ENCODE measurements at places on chromosomes 5 and 9. TPM values are rescaled to one million over a fixed set of nuclear protein-coding genes. Genes with fewer than 3 reads are reported as not detected.

Gene SVEP1
- total RNA-seq, result 1.3 TPM

Gene TRPM6
- 0.11 TPM for total RNA-seq

Gene GPR151
- total RNA-seq, result not detected

Gene RGS7BP
- 0.09 TPM for total RNA-seq

Gene TRMO
- 48.0 TPM for total RNA-seq

- DNase-seq, result no peak
Measured at GRCh38 chr5:134982230-134982629, 14.5 kb downstream of the CATSPER3 start.

DNA sequence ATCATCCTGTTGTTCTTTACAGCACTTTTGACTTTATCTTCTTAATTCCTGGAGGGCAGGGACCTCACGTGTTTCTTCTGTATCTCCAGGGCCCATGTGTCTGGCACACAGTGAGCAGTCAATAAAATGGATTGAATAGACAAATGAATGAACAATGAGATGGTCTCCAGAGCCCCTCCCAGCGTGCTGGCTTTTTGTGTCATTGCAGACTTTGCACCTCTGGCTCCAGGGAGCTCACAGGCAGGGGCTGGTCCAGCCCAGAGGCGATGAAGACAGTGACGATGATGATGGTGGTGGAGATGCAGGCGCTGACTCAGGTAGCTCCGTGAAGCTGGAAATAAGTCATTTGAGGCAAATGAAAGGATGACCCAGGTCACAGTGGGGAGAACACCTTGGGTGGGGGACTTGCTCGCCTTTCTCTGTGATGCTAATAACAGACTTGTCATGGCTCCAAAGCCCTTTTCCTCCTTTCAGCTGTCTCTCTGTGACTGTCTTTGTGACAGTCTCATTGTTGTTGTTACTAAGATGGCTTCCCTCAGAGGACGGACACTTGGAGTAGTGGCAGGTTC lies 30.4 kb upstream of the FABP6 start:
- DNase-seq, result no peak

GRCh38 chr9:71483436-71483835 lies 284.9 kb downstream of the CEMIP2 start:
- no peak for DNase-seq

- DNase-seq, result no peak
Measured at GRCh38 chr9:130765137-130766020, 69.7 kb upstream of the ABL1 start.

DNA sequence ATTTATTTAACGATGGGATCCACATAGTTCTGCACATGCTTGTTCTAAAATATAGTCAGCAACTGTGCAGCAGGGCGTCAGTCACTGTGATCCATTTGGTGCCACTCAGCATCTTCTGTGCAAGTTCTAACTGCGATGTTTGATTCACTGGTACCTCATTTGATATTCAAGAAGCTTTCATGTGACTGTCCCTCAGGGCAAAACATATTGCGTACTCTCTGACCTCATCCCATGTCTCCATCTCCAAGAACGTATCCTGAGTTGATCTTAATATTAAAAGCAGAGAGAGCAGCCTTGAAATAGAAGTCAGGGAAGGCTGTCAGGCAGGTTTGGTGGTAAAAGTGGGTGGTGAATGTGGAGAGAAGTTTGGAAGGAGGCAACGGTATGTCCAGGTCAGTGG lies 116.5 kb upstream of the ATP10B start:
- no peak for DNase-seq

GRCh38 chr9:32011049-32011448 lies 373.4 kb upstream of the ACO1 start:
- no peak for DNase-seq

DNA sequence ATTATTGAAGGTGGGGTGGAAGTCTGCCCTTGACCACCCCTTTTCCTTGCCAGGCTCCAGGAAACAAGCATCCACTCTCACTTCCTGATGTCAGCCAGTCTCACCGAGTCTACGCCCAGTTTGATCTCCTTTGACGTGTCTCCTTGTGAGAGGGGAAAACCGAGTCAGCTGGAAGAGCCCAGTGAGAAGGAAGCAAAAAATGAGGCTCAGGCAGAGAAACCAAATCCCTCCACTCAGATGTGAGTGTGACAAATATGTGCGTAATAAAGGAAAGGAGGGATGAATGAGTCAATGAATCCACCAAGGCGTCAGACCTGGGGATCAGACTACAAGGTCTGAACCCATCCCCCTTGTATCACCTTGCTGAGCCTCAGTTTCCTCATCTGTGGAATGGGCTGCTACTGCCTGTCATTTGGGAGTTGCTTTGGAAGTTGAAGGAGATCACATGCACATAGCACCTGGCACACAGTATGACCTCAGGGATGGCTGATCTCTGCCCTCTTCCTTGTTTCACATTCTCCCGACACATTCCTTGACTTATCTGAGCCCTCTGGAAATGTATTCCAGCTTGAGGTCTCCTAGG lies 61.3 kb upstream of the XPA start:
- DNase-seq, result peak; percentile 65

DNA sequence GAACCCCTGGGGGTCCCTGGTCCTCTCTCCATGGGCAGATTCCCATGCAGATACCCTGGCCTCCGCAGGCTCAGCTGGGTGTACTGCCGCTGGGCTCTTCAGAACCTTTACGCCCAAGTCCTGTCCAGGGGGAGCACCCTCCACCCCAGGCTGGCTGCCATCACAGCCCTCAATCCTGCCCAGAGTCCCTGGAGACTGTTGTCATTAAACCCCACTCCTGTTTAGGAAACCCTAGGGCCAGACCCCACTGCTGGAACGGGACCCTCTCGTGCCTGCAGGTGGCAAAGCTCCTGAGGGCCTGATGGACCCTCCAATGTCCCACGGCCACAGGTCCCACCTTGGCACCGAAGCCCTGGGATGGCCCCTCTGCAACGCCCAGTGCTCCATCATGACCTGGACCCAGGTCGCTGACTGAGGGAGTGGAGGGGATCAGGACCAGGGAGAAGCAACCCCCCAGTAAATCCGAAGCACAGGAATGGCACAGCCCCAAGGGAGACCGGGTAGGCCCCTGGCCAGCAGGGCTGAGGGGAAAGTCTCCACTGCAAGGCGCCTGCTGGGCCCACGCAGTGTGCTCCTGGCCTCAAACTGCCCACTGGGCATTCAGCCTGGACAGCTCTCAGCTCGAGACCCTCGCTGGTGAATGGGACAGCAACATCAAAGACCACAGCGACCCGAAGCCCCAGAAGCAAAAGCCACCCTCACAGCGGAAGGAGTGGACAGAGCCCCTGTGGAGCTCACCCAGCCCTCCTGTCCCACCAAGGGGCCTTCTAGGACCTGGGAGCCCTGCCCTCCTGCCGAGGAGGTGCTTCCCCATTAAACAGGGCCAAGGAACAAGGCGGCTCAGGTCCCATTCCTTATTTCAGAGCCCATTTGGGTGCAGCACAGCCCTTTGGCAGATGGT lies 8.3 kb downstream of the ZDHHC11B start:
- peak; percentile 2 for DNase-seq

DNA sequence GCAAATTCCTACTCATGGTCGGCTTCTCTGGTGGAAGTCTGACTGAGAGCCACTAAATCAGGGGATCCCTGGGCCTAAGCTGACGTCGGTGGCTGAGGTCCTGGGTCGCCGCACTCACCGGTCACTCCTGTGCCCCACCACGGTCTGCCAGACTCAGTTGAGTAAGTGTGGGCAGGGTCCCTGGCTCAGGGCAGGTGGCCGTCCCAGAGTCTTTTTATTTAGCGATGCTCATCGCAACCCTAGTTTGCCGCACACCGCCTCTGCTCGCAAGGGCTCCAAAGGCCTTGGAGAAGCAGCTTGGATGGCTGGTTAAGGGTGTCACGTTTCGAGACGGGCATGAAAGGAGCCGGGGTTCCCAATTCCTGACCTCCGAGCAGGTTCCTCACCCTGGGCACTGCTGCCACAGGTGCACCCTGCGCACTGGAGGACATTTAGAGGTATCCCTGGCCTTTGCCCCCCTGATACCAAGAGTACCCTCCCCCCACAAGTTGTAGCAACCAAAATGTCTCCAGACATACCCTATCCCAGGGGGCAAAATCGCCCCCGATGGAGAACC lies 59.9 kb downstream of the NSUN2 start:
- DNase-seq, result no peak

- no peak for DNase-seq
Measured at GRCh38 chr5:61666064-61666621, 334.1 kb downstream of the ZSWIM6 start.

- DNase-seq, result no peak
Measured at GRCh38 chr9:93061260-93061751, 2.8 kb downstream of the SUSD3 start.

- DNase-seq, result no peak
Measured at GRCh38 chr5:142873831-142874230, 103.7 kb downstream of the ARHGAP26 start.

GRCh38 chr9:19446361-19446861 lies 37.6 kb downstream of the ACER2 start:
- DNase-seq, result no peak

GRCh38 chr9:134781591-134782302 lies 98.9 kb upstream of the FCN2 start:
- no peak for DNase-seq

- DNase-seq, result no peak
Measured at GRCh38 chr5:16450163-16450562, 15.4 kb downstream of the ZNF622 start.

- DNase-seq, result peak; percentile 43
Measured at GRCh38 chr9:121613009-121613752, 38.3 kb upstream of the DAB2IP start.

All from Daoy (cell line).